ENCODE measurements at places on chromosomes 5 and 9. TPM values are rescaled to one million over a fixed set of nuclear protein-coding genes. Genes with fewer than 3 reads are reported as not detected.

DNA sequence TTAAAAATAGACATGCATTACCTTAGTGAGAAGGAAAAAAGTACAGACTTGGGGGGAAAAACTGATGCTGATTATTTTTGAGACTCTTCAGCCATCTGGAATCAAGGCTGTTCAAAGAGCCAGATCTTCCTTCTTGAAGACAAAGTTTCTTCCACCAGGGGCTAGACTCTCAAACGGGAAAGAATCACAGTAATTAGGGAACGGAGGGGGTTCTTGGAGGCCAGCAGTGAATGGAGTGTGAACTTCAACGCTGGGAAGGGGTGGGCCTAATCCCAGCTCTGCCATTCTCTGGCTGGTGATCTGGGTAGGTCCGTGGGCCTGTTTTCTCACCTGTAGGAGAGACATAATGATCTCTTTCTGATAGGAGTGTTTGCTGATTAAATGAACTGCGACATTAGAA, 21.1 kb upstream of the LHX2 start:
- DNase-seq = no peak

Gene CNTNAP3B
- total RNA-seq = 0.46 TPM

Gene PLPP7
- 0.14 TPM for total RNA-seq

Gene DIPK1B
- 14.4 TPM for total RNA-seq

- DNase-seq = no peak
Observed at GRCh38 chr5:113824307-113824706, 310.8 kb downstream of the YTHDC2 start.

GRCh38 chr5:122391621-122392020, 79.6 kb downstream of the SNCAIP start:
- DNase-seq = no peak

DNA sequence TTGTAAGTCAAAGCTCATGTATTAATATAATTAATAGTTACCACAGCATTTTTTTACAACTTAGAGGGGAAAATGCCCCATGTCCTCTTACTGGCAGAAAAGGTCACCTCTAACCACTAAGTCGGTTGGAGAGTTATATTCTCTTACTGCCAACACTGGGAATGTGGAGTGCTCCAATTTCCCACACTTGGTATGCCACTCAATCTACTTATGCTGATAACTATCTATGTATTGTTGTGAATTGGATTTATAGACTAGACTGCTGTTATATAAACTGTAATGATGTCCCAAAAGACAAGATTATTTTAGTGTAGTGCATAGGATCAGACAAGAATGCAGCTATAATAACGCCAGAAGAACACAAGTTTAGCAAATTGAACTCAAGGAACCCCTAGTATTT, 2385.2 kb upstream of the C9orf72 start:
- DNase-seq = no peak

Gene PRR16
- total RNA-seq = 1.1 TPM

DNA sequence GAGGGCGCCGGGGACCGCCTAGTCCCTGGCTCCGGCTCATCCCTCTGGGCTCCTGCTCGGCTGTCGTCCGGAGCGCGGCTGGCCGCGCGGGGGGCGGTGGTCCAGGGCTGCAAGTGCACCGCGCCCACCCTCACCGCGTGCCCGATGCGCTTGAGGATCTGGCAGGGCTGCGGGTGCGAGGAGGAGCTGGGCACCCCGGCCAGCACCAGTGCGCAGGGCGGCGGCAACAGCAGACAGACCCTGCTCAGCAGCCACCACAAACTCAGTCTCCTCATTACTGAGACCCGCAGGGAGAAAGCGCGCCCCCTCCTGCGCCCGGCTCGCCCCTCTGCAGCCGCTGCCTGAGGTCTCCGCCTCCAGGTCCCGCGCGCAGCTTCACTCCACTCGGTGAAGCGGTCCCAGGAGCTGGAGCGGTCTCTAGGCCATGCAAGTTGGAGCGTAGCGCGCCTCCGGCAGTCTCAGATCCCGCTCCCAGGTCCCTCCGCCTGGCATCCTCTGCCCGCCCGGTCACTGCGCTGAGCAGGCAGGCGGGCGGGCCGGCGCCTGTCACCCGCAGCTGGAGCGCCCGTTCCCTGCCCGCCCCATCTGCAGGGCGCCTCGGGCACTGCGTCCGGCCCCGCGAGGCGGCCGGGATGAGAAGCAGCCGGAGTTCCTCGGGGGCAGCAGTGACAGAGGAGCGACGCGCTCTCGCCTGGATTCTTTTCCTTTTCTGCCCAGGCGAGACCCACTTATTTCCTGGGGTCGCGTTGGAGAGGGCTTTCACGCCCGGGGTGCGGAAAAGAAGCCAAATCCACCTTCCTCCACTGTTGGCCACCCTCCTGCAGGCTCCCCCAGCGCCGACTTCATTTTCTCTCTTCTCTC, 512 bp downstream of the GRIN3A start:
- peak; percentile 5 for DNase-seq

GRCh38 chr5:114174837-114175236, 187.0 kb upstream of the KCNN2 start:
- DNase-seq = no peak

- peak; percentile 67 for DNase-seq
Observed at GRCh38 chr9:100602342-100602801, 24.5 kb downstream of the CAVIN4 start.

DNA sequence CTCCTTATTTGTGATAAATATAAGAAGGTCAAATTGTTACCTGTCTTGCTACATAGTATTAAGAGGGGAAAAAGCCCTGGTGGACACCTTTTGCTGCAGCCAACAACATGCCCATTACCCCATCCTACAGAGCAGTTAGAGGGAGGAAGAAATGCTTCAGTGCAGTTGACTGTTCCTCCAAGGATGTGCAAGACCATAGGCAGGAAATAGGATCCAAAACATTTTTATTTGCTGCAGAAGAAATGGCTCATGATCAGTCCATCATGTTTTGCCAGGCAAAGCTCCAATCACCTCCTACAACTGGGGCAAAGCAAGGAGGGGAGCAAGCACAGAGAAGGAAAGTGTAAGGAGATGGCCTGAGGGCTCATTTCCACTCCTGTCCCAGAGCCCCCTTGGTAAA, 399.1 kb upstream of the PIK3R1 start:
- DNase-seq = no peak

DNA sequence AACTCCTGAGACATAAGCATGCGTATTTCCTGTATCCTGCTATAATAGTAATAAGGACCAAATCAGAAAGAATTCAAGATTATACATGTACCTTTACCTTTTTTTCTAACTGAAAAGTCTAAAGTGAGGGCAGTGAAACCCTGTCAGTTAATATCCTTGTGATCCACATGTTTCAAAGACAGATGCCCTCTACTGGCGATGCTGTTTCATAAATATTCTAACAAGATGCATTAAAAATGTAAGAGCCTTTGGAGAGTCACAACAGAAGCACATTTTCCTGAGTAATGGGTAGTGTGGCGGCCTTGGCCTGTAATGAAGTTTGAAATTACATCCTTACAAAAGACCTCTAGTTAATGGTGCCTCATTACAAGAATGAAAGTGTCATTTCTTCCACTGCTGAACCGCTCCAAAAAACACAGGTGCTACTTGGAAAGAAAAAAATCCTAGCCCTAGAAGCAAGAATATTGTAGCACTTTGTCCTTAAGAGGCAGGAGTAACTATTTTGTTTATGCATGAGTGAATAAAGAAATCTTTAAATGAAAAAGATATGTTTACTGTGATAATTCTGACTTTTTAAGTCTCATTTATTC, 232.6 kb downstream of the EPB41L4A start:
- peak; percentile 43 for DNase-seq

GRCh38 chr9:110337727-110338126, at the start of gene TXNDC8:
Gene TXNDC8, minus strand, starts transcription at chr9:110337863.
- DNase-seq = no peak

Gene MIGA2
- total RNA-seq = 10.2 TPM

Gene LRRTM2
- total RNA-seq = 0.07 TPM

DNA sequence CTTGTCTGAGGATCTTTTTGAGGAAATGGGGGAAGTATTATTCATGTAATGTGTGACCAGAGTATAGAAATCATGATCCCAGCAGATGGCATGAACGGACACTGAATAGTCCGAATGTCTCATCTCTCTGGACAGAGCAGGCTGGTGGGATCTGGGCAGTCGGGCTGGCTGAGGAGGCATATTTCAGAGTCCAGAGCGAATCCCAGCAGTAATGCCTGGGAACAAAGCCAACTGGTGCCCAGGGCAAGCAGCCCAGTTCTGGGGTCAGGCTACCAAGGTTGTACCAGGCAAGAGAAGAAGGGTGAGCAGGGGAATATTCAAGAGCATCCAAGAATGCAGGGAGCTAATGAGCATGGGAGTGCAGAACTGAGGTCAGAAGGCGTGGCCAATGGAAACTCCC, 306.4 kb downstream of the ZSWIM6 start:
- no peak for DNase-seq

- DNase-seq = no peak
Observed at GRCh38 chr5:151757233-151758140, 944 bp downstream of the ATOX1 start.

Gene ANXA1
- total RNA-seq = 627 TPM

GRCh38 chr5:139711067-139711905, 63.1 kb downstream of the CXXC5 start:
- peak; percentile 11 for DNase-seq

GRCh38 chr9:89461265-89461664, 36.6 kb downstream of the SEMA4D start:
- no peak for DNase-seq

Gene NCS1
- 42.3 TPM for total RNA-seq

Gene CWC27
- 28.4 TPM for total RNA-seq

Gene FAXDC2
- not detected for total RNA-seq

- no peak for DNase-seq
Observed at GRCh38 chr5:113343343-113343742, 91.4 kb downstream of the TSSK1B start.
